SK-N-SH (cell line): ENCODE measurements at places on chromosomes 7 and 10.

GRCh38 chr7:107180378-107180777 lies 11.6 kb downstream of the HBP1 start:
- DNase-seq = no peak

- no peak for DNase-seq
These were observed 49.0 kb upstream of the STK17A start for GRCh38 chr7:43533801-43534479.

GRCh38 chr7:137611606-137612005 lies 235.2 kb downstream of the DGKI start:
- no peak for DNase-seq

- peak; percentile 46 for DNase-seq
These were observed 5.4 kb downstream of the WDR86 start for GRCh38 chr7:151404216-151405011.

DNA sequence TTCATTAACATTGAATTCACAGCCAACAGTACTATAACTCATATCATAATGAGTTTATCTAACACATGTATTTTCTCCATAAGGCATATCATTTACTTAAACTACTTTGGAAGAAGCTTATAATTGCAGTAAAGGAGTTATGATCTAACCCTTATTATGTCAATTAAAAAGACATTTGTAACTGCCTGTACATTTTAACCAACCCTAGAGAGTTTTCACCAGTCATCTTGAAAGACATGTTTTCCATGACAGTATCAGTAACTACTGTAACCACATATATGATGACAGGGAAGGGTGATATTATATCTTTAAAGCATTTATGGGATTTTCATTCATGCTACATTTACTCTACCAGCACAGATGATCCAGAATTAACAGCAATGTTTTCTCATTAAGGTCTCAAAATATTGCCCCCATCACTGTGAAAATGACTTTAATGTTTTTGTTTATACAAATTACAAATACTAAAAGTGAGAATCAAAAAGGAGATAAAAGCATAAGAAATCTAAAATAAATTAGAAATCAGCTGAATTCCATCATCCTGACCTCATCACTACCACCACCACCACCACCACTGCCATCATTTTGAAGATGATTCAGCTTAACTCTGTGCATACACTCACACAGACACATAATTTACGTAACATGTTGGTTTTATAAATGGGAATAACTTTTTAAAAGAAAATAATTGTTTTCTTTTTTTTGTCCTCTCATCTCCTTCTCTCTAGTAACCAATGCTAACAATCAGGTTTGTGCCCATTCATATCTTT lies 53.6 kb downstream of the MKLN1 start:
- no peak for DNase-seq

- DNase-seq = no peak
These were observed 116.0 kb downstream of the LARP4B start for GRCh38 chr10:815338-816090.

GRCh38 chr7:82534684-82535083 lies 91.1 kb upstream of the CACNA2D1 start:
- DNase-seq = no peak

DNA sequence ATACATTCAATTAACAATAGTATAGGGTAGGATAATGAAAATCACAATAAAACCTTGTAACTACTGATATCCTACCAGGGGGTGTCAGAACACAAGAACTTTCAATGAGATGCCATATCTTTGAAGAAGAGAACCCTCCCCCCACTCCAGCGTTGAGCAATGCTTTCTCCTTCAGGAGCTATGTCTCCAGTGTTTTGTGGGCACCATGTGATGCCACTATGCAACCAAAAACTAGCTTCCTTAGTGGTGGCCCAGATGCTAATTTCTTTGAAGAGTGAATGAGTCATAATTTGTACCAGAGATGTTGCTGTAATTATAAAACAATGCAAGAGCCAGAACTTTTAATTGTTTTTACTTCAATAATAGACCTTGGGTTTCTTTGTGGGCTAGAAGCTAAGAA lies 76.0 kb upstream of the ADO start:
- no peak for DNase-seq

DNA sequence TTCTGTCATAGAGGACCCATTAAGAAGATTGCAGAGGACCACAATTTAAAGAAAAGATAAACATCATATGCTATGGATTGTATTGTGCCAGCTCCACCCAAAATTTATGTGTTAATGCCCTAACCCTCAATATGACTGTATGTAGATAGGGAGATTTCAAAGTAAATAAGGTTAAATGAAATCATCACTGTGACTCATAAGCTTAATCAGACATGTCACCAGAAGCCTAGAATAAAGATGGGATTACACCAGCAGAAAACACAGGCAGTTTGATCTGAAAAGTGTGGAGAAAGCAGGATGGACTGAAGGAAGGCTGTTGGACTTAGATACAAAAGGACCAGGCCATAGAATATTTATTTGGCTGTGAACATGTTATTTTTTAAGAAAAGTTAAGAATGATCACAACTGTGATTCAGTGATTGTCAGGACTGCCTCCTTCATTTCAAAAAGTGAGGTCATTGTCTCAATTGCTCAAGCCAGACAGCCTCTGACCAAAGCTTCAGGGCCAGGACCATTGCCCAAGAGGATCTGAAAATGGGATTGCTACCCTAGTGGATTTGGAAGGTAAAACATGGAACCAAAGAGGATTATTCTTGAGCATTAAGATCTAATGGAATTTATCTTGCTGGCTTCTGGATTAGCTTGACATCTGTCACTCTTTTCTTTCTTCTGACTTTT lies 270.8 kb upstream of the POM121L12 start:
- no peak for DNase-seq

DNA sequence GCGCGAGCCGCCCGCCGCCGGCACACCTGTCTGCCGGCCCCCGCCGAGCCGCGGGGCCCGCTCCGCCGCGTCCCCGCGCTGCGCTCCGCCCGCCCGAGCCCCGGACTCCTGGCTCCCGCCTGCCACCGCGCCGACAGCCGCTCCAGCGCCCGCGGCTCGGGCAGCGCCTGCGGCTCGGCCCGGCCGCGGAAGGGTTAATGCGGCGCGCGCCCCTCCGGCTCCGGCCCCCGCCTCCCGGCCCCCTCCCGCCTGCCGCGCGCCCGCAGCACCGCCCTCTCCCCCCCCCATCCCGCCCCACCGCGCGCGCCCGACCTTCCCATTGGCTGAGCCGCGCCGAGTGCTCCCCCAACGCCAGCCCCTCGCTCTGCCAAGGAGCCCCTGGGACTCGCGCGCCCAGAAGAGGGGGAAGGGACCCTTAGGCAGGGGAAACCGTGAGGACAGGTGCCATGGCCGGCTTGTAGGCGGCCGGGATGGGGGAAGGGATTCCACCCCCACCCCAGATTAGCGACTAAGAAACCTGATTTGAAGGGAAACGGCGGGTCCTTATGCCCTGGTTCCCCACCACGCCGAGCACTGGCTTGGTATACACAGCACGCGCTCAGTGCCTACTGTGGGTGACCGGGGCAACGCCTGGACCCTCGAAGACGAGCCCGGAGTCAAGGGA lies at the start of gene KCNH2:
TSS of gene KCNH2 (minus strand) at position 196 of the 664 bp plus-strand sequence. CDS start 408 bp downstream, outside the sequence.
- DNase-seq = peak; percentile 99

- peak; percentile 7 for DNase-seq
These were observed 61.9 kb downstream of the TES start for GRCh38 chr7:116271963-116272886.

GRCh38 chr10:101570428-101571270 lies 17.4 kb downstream of the POLL start:
- DNase-seq = peak; percentile 56
